ENCODE measurements at places on chromosomes 5 and 9. TPM values are rescaled to one million over a fixed set of nuclear protein-coding genes. Genes with fewer than 3 reads are reported as not detected.

- DNase-seq, result no peak
Observed at GRCh38 chr9:77847059-77847499, 184.5 kb downstream of the GNAQ start.

DNA sequence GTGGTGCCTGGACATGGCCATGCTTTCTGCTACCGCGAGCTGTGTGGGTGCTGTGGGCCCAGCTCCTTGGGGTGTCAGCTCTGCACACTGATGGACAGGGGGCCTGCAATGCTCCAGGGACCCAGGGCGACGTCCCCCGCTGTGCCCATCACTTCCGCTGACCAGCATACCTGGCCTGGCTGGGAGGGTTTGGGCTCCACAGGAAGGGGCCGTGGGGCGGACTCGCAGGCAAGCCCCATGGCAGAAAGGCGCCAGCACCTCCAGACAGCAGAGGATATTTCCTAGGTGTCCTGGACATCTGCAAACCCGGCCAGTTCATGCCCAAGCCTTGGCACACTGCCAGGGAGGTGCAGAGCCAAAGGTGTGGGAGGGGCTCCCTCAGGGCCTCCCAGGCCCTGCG, 295.8 kb upstream of the IRX4 start:
- DNase-seq, result no peak

DNA sequence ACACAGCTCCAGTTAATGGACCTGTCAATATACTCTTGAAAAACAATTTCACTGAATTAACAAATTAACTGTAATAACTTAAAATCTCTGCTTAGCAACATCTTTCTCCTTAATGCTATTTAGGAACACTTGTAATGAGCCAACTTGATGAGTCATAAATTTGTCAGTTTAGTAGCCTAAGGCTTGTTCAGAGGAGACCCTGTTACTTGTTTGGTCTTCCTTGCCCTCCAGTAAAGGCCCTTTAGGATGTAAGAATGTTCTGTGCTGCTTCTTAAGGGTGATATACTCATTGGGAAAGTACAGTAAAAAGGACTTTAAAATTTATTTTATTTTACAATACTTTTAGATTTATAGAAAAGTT, 11.4 kb upstream of the MATR3 start:
- peak; percentile 53 for DNase-seq

- no peak for DNase-seq
Observed at GRCh38 chr9:36897019-36897418, 137.0 kb downstream of the PAX5 start.

- DNase-seq, result no peak
Observed at GRCh38 chr9:100939636-100940035, 88.9 kb upstream of the PLPPR1 start.

DNA sequence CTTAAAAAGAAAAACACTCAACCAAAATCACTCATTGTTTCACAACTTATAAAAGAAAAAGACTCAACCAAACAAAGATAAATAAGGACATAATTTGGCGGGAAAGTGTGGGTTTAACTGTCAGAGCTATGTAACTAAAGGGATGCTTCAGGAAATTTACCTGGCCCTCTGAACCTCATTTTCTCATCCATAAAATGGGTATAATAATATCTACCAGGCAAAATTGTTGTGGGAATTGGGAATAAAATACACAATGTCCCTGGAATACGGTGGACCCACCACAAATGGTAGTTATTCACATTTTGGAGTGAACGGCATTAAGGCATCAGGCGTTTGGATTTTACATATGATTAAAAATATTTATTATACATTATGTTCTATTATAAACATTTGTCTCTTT, 228.5 kb upstream of the ANKRD55 start:
- no peak for DNase-seq

GRCh38 chr5:177083357-177083756, 3.4 kb upstream of the FGFR4 start:
- DNase-seq, result no peak

DNA sequence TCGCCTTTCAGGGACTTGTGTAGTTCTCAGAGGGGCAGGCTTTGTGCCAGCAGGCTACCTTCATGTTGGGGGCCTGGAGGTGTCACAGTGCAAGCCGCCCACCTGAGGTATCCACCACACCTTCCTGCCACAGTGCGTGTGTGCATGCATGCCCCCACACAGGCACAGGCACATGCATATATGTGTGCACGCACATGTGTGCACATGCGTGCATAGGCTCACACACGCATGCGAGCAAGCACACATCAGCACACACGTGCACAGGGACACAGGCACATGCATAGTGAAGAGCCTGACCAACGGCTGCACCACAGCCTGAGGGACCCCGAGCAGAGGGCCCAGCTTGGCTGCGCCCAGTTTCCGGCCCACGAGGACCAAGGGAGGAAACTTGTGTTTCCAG, 36.1 kb downstream of the IRX4 start:
- no peak for DNase-seq

GRCh38 chr5:945691-946551, 53.2 kb downstream of the TRIP13 start:
- no peak for DNase-seq

GRCh38 chr5:2187156-2187555, 304.4 kb upstream of the IRX4 start:
- no peak for DNase-seq

- DNase-seq, result peak; percentile 80
Observed at GRCh38 chr5:169161022-169161680, 139.8 kb downstream of the SLIT3 start.

- DNase-seq, result no peak
Observed at GRCh38 chr5:132814503-132815294, 1.6 kb downstream of the SOWAHA start.

DNA sequence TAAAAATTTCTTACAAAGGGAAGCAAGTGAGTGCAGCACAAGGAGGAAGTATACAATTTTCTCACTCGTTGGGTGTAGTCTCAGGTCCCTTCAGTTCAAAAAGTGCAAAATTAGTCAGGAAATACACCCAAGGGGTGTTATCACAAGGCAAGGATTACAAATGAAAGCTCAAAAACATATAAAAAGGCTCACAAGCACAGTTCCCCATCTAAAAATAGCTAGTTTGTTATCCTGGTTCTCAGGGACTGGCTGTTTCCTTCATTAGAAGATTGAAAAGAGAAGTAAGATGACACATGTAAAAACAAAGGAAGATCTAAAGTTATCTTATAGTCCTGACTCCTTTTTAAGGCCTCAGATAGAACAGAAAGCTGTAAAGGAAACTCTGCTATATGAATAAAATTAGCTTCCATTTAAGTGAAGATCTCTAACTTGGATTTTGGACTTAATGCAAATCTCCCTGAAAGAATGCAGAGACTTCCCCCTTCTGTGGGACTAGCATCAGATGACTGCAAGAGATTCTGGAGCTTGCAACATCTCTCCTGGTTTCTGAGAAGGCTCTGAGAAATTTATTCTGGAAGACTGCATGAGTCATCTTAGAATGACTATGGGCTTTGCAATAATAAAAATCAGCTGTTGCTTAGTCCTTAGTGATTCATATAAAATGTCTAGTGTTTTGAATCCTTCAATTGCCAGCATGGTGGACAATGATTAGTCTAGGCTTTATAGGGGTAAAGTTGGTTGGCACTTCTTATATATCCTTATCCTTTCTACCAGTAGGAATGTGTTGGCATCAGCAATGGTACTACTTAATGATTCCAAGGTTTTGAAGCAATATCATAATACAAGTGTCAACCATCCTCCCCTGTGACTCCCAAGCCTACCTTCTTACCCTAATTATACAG, 25.4 kb downstream of the DAB2 start:
- peak; percentile 99 for DNase-seq

DNA sequence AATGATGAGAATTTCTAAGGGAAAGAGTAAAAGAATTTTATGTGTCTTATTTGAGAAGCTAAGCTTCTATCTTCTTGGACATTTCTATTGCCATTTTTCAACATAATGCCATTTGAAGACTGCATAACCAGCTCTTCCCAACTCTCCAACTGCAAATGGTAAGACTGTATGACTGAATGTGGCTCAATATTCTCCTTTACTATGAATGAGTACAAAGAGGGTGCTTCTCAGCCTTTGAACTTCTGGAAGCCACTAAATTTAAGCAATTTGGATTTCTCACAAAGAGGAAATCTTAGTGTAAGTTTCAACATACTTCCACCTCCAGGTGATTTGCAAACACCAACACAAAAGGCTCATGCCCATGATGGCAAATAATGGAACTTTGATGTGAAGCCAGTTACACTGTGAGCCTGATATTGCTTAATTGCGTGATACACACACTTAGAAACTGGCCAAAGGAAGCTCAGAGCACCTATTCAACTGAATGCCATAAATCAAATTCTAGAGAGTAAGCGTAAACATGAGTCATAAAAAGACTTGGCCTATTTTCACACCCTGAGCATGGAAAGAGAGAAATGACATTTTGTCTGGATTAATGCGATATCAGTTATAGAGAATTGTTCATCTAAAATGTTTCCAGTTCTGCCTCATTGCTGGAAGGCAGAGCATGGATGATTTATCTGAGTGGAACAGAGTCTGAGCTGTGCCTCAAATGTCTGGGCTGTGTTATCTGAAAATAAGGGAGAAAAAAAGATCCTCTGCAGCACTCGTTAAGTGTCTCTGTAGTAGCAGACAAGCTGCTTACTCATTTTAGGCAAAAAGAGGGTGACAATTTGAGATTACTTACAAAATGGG, 145.3 kb downstream of the PLK2 start:
- DNase-seq, result no peak

DNA sequence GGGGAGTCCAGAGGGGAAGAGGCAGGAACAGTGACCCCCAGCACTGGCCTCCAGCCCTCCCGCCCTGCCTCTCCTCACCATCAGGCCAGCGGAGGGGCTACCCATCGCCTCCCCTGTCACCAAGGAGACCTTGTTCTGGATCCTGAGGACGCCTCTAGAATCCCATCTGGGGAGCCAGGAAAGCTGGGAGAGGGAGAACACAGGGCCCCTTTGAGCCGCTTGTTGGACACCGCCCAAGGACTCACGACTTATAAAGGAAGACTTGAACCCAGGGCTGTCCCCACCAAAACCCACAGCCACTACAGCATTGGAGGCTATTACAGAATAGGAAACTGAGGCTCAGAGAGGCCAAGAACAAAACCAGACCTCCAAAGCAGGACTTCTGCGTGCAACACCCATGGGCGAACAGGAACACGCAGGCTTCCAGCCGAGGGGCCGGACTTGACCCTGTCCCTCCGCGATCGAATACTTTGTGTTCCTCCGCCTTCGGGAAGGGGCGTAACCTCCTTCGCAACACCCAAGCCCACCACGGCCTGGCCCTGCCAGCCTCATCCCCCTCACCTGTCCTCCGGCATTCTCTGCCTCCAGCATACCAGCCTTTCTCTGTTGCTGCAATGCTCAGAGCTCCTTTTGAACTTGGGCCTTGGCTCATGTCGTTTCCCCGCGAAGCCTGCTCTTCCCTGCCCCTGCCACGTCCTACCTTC, 54.2 kb downstream of the C9orf50 start:
- DNase-seq, result no peak

DNA sequence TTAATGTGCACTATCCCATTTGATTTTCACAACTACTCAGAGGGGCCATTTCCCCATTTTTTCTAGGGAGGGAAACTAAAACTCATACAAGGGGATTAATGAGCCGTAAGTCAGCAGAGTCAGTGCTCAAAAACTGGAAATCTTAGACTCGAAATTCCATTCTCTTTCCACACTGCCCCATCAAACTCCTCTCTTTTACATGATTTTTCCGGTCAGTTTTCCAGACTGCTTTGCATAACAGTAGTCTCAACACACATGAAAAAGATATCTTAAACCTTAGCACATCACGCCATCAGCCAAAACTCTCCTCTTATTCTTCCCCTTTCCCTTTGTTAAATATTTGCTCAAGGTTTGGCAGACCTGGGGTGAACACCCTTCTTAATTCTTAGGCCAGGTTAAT, 332.0 kb downstream of the RFX3 start:
- no peak for DNase-seq

- DNase-seq, result peak; percentile 53
Observed at GRCh38 chr5:82352146-82352791, 74.1 kb upstream of the RPS23 start.

DNA sequence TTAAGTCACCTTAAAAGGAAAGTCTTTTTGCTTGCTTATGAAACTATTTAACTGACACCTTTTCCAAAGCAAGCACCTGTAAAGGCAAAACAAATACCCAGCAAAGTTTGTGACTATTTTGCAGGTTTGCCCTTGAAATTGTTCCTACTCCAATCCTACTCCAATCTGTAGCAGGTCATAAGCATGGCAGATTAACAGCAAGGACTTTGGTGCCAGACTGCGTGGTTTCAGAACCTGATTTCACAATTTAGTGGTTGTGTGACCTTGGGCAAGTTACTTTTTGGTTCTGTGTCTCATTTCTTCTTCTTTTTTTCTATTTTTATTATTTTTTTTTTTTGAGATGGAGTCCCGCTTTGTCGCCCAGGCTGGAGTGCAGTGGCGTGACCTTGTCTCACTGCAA, 282.1 kb downstream of the RFX3 start:
- no peak for DNase-seq

DNA sequence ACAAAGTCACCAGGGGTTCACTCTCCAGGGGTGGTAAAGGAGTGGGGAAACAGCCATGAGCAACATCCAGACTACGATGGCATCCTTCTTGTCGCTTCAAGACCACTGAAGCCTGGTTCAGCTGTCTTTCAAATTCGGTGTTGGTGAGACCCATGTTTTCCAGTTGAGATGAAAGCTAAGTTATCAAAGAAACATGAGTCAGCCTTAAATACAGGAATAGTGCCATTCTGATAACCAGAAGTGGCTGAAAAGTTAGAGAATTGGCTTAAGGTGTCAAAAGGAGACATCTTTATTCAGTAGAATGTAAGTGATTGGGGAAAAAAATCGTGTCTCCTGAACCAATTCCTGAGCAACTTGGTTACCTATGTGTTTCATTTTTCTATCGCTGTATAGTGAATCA, 7.0 kb upstream of the CARD19 start:
- DNase-seq, result no peak

- DNase-seq, result no peak
Observed at GRCh38 chr9:101673642-101674041, 64.8 kb downstream of the GRIN3A start.

DNA sequence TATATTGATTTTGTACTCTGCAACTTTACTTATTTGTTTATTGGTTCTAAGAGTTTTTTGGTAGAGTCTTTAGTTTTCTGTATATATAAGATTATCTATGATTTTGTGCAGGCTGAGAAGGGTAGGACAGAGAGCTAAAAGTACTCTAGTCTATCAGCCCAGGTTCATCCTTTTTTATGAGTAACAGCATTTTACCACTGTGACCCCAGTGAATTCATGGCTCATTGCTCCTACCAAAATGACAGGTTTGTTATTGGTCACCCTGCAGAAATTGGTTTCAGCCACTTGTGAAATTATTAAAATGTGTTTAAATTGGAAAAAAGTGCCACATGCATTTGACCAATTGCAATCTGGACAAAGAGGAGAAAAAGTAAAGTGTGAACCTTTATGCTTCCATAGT, 421.4 kb upstream of the DAB2 start:
- no peak for DNase-seq

GRCh38 chr9:137755261-137755927, 122.2 kb upstream of the CACNA1B start:
- no peak for DNase-seq

Gene PRRX2
- polyA plus RNA-seq, result 4.4 TPM

Gene PCDHB13
- 0.62 TPM for polyA plus RNA-seq

Gene RANBP6
- polyA plus RNA-seq, result 17.2 TPM

Gene TNC
- 227 TPM for polyA plus RNA-seq

Gene CEL
- 0.12 TPM for polyA plus RNA-seq

Gene GARIN3
- polyA plus RNA-seq, result not detected

Gene PCDHB8
- 0.42 TPM for polyA plus RNA-seq

Gene CTSV
- polyA plus RNA-seq, result 0.63 TPM

Gene FUT7
- polyA plus RNA-seq, result not detected

Gene CRB2
- not detected for polyA plus RNA-seq

Measured in fibroblast of lung (primary cell).